ENCODE measurements at places on chromosomes 13 and 19. TPM values are rescaled to one million over a fixed set of nuclear protein-coding genes. Genes with fewer than 3 reads are reported as not detected.

GRCh38 chr13:84645196-84646012 lies 763.1 kb upstream of the SLITRK1 start:
- DNase-seq, result no peak

- DNase-seq, result no peak
Observed at GRCh38 chr19:1275976-1276627, 772 bp downstream of the FAM174C start.

GRCh38 chr13:48486362-48486761 lies 46.5 kb downstream of the RCBTB2 start:
- DNase-seq, result no peak

DNA sequence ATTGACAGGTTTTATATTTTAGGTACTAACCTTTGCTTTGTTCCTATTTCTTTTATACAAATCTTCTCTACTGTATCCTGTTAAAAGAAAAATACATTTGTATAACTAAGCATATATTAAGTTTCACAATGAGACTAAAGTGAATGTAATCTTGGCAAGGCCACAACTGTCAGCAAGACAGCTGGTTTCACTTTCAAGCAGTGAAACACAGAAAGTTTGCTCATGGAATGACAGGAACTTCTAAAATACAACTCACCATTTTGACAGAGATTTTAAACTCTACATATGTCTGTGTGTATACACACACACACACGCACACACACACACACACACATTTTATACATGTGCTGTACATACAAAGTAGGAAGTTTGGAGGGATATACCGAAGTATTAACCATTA lies 53.3 kb downstream of the PARP4 start:
- DNase-seq, result no peak

The CACNG7 gene
- total RNA-seq, result 0.29 TPM

The TEX29 gene
- not detected for total RNA-seq

The CDK8 gene
- 15.0 TPM for total RNA-seq

All from Daoy (cell line).